Stimulated activated CD4-positive, alpha-beta T cell treated with anti-CD3 and anti-CD28 coated beads, Interleukin-15, amount 100 ng/mL, for 1 hour (primary cell): ENCODE measurements at places on chromosomes 13 and 19.

DNA sequence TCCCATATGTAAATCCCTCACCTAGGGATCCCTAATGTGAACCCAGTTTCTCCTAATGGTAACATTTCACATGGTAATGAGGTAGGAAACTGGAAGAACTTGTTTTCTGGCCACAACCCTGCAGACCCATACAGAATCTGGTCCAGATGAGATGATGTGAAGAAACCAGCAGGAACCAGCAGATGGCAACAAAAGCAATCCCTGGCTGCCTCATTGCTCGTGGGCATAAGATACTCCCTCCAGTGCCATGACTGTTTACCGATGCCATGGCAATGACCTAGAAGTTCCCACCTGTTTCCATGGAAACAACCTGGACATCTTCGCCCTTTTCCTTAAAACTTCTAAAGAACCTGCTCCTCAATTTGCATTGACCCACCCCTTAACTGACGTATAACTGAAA is 1.4 kb upstream of the CD209 start:
- no peak for DNase-seq

- DNase-seq: no peak
Measured at GRCh38 chr19:45659096-45659729, 8.8 kb upstream of the GIPR start.

DNA sequence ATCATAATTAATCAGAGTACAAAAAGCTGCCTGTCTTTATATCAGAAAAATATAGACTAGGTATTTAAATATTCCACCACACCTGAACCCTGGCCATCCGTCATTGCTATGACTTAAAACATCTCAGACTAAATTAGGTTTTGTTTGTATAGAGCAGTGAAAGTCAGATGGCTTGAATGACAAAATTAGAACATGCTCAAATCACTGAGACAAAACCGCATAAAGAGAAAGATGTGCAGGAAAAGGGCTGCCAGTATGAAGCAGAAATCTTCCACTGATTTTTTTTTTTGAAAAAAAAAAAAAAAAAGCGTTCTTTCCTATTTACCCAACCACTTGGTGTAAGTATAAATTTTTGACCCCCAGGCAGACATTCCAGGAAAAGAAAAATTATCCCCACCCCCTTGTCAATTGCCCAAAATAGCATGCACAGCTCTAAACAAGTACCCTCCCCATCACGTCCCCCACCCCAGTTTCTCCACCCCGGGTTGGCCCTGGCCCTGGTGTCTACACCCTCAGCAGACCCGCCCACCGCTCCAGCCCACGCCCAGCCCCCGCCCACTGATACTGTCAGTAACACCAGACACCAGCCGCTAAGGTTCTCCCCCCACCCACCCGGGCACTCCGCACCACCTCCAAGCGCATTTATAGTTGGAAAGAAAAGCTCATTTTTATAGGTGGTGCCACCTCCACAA is 118.6 kb downstream of the URI1 start:
- no peak for DNase-seq

- DNase-seq: no peak
Measured at GRCh38 chr13:46621792-46622629, 69.0 kb downstream of the LRCH1 start.

DNA sequence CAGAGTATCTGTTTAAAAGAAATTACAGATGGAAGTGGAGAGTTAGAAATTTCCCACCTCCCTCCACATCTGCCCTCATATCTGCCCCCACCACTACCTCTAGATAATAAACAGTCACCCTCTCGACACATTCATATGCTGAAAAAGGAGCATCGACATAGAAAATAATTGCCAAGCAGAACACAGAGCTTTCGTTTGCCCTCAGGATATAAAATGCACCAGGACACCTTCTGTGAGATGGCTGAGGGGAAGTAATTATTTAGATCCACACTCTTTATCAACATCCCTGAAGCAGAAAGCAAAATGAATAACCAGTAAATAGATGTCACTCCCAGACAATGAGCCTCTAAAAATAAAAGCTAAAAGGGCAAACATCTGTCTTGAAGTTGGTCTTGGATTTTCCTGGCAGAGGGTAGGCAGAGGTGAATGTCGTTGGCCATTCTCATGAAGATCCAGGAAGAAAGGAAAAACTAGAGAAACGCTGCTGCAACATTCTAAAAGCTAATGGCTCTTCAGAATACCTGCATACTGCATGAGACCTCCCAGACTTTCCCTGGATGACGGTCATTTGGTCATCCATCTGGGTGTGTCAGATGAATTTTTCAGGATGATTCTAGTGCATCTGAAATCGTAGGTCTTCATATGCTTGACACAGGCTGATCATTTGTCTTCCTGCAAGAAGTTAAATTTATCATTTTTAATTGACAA is 527.5 kb downstream of the RFC3 start:
- no peak for DNase-seq

GRCh38 chr13:30466358-30466714 is 600 bp upstream of the HMGB1 start:
- DNase-seq: no peak

DNA sequence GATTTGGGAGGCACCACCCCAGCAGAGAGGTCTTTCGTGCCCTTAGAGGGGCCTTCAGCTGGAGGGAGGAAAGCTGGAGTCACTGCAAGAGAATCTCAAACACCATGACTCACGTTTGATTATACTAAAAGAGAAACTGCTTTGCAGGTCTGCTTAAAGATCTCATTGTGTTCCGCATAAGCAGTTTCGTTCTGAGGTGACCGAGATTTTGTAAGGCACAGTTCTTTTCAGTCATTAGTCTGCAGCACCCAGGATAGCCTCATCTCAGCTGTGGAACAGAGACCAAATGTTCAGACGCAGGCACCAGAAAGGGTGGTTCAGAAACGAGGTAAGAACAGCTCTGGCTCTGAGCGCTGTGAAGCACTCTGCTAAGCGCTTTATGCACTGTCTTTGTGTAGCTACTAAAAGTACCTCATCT is 71.2 kb upstream of the GTF3A start:
- no peak for DNase-seq

DNA sequence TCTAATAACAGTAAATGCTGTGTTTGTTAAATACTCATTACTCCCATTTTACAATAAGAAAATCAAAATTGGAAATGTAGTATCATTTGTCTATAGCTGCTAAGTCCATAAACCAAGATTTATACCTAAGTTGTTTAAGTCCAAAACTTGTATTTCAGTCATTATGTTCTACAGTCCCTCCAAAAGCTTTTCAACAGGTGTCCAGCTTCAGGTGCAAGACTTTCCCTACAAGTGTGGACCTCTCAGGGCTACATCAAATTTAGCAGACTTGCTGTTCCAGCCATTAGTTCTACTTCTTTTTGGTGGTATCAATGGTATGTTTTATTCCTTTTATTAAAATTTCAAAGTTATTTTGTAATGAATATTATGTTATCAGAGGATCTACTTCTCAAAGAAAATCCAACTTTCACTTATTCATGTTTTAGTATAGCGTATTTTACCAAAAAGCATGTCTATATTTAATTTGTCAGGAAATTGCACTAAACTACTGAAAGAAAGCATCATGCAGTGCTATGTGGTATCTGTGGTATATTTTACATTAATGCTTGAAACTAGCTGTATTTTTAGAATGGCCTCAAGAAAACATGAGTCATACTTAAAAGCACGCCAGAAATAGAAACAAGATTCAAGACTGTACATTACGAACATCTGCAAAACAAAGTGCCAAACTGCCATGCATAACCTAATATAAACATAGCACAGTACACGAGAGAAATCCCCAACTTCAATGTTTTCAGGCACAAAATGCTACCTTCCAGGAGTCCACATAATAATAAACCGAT is 44.5 kb downstream of the VWA8 start:
- no peak for DNase-seq

- no peak for DNase-seq
Measured at GRCh38 chr19:38004186-38004520, 97.1 kb downstream of the SIPA1L3 start.

- no peak for DNase-seq
Measured at GRCh38 chr19:4337906-4338440, 654 bp downstream of the STAP2 start.

DNA sequence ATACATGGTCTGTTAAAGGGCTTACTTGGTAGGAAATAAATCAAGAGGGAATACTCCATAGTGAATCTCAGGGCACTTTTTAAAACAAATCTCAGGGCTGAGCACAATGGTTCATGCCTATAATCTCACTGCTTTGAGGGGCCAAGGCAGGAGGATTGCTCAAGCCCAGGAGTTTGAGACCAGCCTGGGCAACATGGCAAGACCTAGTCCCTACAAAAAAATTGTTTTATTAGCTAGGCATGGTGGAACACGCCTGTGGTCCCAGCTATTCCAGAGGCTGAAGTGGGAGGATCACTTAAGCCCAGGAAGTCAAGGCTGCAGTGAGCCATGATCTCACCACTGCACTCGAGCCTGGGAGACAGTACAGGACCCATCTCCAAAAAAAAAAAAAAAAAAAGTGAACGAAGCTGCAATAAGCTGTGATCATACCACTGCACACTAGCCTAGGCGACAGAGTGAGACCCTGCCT is 25.2 kb downstream of the ABCC4 start:
- no peak for DNase-seq

GRCh38 chr19:756236-756635 is 5.3 kb downstream of the MISP start:
- no peak for DNase-seq

- DNase-seq: no peak
Measured at GRCh38 chr19:30704771-30705330, 332.7 kb downstream of the ZNF536 start.

DNA sequence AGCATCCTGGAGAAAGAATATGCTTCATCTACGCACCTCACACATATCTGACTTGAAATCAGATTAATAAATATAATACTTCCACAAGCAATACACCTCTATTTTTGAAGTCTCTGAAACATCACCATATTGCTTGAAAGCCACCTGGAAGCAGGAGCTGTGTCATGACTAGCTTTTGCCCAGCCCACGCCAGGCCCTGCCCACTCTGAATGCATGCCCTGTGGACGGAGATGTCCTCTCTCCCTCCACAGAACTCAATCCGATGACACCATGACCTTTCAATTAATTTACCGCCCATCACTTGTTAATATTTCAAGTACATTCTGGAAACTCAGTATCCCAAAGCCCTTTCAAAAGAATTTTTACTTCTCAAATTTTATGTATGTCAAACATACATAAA is 108.0 kb downstream of the TBC1D4 start:
- no peak for DNase-seq

DNA sequence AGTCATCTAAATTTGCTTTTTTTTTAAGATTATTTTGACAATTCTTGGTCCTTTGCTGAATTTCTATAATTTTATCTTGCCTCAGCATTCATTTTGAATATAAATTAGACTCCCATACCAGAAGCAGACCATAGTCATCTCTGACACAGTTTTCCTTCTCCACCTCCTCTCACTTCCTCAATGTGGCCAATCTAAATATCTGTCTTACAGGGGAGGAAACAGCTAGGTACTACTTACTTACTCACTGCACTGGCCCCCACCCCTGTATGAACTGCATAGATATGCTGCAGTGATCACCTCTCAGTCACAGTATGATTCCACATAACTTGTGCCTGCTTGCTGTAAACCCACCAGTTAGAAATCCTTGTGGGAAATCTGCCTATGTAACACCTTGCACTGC is 665.6 kb downstream of the FGF9 start:
- DNase-seq: no peak

- DNase-seq: no peak
Measured at GRCh38 chr19:1251330-1252220, 3.2 kb downstream of the MIDN start.

GRCh38 chr13:46211116-46211482 is 629 bp upstream of the LRRC63 start:
- DNase-seq: no peak

- DNase-seq: no peak
Measured at GRCh38 chr19:55641426-55642152, 787 bp downstream of the ZNF580 start.

GRCh38 chr13:42247883-42248282 is 24.1 kb upstream of the AKAP11 start:
- DNase-seq: no peak

- no peak for DNase-seq
Measured at GRCh38 chr19:3642987-3643673, 16.5 kb upstream of the CACTIN start.

DNA sequence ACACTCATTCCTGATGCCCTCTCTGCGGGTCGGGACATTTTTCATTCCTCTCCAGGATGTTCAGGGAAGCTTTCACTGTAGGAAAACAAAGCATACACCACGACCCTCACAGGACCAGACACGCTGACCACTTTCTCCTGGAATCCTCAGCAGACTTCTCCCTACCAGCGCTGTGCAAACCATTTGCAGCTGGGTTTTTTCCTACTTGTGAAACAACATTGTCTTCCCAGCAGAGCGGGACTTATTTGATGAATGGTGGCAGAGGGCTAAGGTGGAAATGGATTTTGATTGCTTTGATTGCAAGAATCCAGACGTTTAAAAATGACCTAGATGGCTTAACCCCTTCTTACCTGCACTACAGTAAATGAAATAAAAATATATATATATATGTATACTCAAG is 265.9 kb downstream of the TBC1D4 start:
- no peak for DNase-seq

DNA sequence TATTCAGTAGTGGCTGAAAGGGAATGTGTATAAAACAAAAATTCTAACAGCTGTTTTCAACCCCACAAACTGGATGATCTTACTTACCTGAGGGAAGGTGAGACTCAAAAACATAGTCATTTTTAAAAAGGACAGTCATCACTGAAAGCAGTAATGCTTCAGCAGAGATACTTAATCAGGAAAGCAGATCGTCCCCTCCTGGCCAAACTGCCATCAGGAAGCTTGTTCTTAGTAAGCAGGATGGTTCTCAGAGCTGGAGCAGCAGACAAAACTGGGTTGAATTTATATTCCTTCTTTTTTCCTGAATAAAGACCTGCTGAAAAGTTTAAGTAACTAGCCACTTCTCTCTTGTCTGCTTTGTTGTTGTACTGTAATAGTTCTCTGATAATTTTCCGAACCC is 1156.5 kb downstream of the OLFM4 start:
- DNase-seq: no peak

GRCh38 chr19:45180936-45181335 is 2.4 kb downstream of the BLOC1S3 start:
- DNase-seq: no peak

GRCh38 chr19:1991018-1991913 is 24.2 kb downstream of the BTBD2 start:
- no peak for DNase-seq

DNA sequence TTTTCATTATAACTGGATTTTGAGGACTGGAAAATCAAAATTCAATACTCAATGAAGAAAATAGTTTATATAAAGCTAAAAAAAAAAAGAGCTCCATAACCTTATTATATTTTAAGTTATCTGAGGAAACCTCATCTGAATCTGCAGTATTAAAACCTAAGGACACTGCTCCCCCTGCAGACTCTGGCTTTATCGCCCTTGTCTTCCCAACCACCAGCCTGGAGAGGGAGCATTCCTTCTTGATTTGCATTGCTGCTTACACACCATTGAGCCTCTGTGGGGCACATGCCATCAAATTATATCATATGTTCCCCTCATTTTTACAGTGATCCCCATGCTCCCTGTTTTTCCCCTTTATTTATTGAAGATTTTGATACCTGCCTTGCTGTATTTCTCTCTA is 871.4 kb upstream of the GPC6 start:
- DNase-seq: no peak

GRCh38 chr13:45704854-45705695 is 3.0 kb downstream of the CBY2 start:
- DNase-seq: no peak
